ENCODE measurements at places on chromosomes 6 and 20.

- DNase-seq = no peak
These were observed 196.9 kb upstream of the RREB1 start for GRCh38 chr6:6910734-6911295.

GRCh38 chr6:68632734-68633133, 2.3 kb upstream of the ADGRB3 start:
- no peak for DNase-seq

GRCh38 chr6:2477250-2477649, 231.8 kb upstream of the GMDS start:
- no peak for DNase-seq

DNA sequence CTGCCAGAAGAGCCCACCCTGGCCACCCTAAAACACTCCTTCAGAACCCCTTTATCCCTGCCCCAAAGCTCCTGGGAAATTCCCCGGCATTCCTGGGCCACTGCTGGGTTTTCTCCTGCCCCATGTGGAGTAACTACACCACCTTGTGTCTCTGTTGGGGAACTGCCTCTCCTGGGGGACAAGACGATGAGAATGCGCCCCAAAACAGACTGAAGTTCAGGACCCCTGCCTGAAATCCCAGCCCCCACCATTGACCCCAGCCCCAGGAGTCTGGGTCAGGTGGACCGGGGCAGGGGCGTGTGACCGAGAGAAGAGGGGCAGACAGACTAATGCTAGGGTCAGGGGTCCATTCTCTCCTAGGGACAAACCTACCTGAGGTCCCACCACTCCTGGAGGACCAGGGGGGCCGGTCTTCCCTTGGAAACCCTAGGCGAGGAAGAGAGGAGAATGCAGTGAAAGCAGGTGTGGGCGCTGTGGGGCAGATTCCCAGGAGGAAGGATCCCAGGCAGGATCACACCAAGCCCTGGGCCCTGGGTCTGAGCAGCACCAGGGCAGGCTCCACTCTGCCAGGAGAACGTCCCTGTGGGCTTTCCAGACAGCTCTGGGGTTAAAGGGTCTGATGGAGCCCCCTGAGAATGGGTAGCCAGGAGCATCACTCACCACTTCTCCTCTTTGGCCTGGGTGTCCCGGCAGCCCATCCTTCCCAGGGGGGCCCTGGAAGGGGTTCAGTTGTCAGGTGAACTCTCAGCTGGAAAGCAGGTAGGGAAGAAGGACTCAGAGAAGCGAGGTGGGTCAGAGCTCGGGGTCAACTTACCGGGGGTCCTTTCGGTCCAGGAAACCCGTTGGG, 19.4 kb downstream of the COL11A2 start:
- DNase-seq = no peak

DNA sequence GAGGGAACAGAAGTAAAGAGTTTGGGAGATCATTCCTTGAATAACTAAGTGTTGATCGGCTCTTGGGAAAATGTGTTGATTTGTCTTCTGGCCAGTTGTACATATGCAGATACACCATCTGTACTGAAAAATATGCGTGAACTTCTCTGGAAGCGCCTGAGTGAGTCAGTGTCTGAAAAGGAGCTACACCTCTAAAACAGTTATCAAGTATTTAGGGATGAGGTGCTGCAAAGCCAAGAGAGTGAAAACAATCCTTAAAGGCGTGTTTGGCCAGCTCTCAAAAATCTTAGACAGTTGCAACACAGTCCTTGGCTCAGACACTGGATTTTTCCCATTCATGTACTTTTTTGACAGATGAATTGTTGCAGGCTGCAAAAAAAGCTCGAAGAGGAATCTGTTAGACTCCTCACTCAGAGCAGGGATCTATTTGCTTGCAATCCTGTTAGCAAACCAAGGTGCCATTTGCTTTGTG, 61.3 kb downstream of the BMP6 start:
- no peak for DNase-seq

GRCh38 chr6:141199074-141199473, 933.7 kb upstream of the GJE1 start:
- no peak for DNase-seq

- no peak for DNase-seq
These were observed 223.5 kb upstream of the ID4 start for GRCh38 chr6:19613678-19614077.

DNA sequence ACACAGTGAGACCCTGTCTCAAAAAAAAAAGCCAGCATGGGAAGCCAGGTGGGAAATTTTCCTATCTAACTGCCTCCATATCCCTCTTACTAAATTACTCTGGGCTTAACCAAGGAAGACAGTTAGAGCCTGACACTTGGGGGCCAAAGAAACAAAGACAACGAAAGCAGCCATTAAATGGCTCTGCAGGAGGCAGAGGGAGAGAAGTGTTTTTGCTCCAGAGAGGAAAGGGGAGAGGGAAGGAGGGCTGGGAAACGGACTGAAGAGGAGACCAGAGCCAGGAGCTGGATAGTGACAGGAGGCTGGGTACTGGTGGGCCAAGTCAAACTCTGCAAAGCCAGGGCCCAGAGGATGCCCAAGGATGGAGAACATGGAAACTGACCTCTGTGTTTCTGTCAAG, 10.7 kb upstream of the TGIF2 start:
- no peak for DNase-seq

DNA sequence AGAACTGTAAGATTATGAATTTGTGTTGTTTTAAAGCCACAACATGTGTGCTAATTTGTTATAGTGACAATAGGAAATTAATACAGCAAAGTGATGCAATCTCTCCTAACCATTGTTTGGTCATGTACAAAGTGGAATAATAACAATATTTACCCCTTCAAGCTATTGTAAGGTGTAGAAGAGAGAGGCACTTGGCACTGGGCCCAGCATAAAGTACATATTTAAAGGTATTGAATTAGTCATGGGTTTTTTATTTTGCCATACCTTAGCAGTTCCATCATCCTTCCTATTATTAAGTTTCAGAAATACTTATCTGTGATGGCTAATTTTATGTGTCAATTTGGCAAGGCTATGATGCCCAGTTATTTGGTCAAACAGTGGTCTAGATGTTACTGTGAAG, 322.4 kb upstream of the TSHZ2 start:
- DNase-seq = no peak

DNA sequence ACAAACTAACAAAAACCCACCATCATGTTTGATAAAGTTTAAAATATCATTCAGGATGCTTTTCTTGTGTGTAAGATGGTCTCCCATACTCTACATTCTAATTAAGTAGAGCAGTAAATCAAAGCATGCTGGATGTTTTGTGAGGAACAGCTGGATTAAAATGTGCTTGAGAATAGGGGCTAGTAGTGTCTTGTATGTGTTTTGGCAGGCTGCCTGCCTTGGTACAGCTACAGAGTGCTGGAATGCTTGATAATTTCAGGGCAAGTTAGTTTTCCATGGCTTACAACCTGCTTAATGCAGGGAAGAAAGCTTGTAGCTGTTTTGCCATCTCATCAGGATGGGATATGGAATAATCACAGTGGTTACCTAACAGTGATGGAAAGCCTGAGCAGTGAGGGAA, 636.6 kb upstream of the MMS22L start:
- DNase-seq = no peak

GRCh38 chr6:14306151-14306906, 188.8 kb downstream of the CD83 start:
- DNase-seq = no peak
